Vagina (tissue), 2 donors: ENCODE measurements at places on chromosomes 13 and 19.

GRCh38 chr19:40530091-40530901 is 46.4 kb upstream of the SHKBP1 start:
- no peak for DNase-seq

DNA sequence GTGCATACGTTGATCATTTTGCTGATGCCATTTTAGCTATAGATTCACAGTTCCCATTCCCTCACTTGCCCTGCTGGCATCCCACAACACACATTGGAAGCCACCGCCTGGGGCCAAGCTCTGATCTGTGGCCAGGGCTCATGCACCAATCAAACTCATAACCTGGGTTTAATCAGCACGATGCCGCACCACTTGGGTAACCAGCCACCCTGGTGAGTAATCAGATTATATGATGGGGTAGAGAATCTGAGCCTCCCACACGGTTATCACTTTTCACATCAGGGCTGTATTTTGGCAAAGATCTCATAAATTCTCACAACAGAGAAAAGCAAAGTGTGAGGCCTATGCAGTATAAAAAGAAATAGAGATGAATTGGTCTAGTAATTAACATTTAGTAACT is 66.0 kb upstream of the TNFRSF19 start:
- no peak for DNase-seq

DNA sequence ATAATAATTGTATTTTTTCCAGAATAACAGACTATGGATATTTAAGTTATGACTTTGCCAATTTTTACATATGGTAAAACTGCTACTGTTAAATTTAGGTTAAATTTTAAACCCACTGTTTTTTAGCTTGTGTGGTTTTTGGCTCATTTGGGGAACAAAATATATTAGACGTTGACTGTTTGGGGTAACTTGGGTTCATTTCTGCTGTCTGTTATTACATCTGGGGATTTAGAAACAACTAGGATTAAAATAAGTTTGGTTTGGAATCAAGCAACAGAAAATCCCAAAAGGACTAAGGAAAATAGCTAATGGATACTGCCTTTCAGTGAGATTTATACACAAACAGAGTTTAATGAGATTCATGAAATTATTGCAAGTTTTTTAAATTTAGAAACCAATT is 92.9 kb downstream of the ZNF100 start:
- no peak for DNase-seq

DNA sequence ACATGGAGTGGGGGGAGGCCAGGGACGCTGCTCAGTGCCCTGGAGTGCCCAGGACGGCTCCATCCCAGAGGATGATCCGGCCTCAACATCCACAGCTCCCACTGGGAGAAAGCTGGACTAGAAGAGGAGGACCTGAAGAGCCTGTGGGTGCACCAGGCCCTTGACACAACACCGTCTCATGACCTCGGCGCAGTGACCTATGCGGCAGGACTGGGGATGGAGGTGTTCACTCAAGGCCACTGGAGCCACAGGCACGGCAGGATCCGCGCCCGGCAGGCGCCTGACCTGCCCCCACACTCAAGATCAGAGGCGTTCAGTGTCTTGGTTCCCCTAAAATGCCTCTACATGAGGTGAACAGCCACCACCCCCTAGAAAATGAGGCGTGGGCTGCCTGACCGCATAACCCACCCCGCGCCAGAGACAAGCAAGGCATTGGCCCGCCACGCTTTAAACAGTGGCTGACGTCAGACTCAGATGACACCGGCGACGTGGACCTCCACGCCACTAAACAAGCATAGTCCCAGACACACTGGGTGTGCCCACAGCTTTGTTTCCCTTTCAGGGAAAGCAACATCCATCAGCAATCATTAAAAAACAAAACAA is 8.0 kb downstream of the SGTA start:
- no peak for DNase-seq

DNA sequence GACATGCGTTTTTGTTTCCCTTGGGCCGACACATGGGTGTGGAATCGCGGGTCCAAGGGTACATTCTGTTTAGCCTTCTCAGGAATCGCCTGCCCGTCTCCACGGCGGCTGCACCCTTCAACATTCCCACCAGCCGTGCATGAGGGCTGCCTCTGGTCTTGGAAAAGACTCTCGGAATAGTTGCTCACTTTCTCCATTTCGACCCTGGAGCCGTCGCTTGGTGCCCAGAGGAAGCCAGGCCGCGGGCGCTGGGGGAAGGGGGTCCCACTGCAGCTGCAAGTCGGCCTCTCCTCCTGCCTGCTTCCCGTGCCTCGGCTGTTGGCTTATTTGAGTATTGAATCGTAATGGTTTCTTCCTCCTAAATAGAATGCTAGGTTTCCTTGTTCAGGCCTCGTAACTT is 51.5 kb downstream of the KDM4B start:
- DNase-seq: no peak

GRCh38 chr13:97313551-97314260 is 91.6 kb downstream of the MBNL2 start:
- DNase-seq: no peak

DNA sequence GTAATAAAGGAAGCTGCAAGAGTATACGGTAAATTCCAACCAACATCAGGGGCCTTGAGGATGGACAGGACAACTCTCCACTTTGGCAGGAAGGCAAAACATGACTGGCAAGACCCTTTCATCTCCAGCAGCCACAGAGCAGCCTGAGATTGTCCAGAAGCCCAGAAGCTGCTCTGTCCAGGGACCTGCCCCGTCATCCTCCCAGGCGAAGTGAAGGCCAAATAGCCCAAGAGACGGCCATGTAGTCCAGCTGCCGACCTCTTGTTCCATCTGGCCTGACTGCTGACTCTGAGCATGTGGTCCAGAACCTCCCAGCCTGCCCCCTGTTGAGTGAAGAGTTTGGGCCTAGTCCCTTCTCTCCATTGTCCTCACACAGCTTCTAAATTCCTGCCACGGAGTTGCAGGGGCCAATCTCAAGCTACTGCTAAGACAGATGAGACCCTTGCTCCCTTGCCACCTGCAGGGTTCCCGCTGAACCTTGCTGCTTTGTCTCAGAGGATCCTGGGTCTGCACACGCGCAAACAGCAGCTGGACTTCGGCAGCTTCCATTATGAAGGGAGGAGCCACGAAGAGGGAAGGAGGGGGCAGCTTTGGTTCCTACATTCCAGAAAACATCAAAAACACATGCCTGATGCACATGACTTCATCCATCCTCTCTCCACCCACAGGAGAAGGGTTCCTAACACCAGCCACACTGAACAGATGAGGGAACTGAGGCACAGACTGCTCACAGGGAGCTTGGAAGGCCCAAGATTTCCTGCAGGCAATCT is 196.9 kb downstream of the KATNAL1 start:
- DNase-seq: no peak

GRCh38 chr19:46611776-46612175 is 10.6 kb downstream of the CALM3 start:
- no peak for DNase-seq

GRCh38 chr13:94344126-94344818 is 135.2 kb downstream of the DCT start:
- DNase-seq: peak; percentile 60

- no peak for DNase-seq
Observed at GRCh38 chr19:8665468-8666213, 33.0 kb downstream of the ACTL9 start.

DNA sequence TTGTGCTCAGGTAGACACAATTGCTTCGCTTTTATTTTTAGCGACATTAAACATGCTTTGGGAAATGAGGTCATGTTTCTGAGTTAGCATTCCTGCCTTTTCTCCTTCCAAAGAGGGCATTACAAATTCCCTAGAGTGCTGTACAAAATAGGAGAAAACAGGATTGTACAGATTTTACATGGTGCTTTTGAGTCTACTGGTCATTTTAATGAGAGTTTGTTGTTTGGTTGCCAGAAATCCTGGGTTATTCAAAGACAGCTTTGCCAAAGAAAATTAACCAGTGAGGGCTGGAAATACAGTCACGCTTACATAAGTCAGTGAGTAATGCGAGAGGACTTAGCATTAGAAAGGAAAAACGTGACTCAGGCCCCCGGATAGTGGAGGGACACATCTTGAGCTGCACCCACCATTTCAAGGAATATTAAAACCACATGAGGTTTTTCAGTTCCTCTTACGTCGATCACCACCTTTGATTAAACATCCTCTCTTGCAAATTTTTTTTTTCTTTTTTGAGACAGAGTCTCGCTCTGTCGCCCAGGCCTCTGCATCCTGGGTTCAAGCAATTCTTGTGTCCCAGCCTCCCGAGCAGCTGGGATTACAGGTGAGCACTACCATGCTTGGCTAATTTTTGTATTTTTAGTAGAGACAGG is 55.4 kb downstream of the SACS start:
- no peak for DNase-seq

GRCh38 chr13:29435125-29435911 is 160.2 kb downstream of the SLC7A1 start:
- no peak for DNase-seq

GRCh38 chr13:38385153-38385891 is 35.7 kb downstream of the UFM1 start:
- no peak for DNase-seq

DNA sequence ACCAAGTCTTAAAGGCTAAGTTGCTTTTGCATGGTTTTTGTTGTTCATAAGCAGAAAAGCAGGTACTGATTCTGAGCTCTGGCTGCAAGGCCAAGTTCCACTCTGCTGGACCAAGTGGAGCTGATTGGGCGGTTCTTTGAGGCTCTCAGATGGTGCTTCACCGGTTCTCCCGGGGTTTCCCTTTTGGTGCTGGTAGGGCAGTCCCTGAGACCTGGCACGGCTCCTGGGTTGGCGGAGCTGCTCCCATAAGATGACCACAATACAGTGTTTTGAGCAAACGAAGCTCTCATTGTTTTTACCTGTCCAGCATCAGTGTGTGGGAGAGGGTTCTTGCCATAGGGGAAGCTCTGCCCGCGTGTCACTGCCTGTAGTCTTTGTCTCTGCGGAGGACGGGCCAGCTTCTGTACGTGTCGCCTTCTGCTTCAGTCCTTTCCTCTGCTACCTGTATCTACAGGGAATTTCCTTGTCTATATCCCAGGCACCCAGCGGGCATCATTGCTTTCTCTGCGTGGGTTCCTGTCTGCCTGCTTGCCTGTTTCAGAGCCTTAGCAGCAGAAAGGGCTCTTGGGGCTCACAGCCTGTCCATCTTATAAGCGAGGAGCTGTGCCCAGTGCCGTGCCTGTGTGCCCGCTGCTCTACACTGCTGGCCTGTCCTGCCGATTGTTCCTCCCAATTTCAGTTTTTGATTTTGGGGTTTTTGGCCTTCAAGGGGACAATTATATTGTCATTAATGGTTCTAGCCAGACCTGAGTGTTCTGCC is 2.3 kb downstream of the U2AF2 start:
- DNase-seq: no peak
